Parietal lobe (tissue), 2 donors: ENCODE measurements at places on chromosomes 13 and 19. TPM values are rescaled to one million over a fixed set of nuclear protein-coding genes. Genes with fewer than 3 reads are reported as not detected.

The FXYD5 gene
- total RNA-seq = not detected

The PCDH17 gene
- 58.2 TPM for total RNA-seq

The NKG7 gene
- total RNA-seq = 0.63 TPM

The CFAP97D2 gene
- total RNA-seq = not detected

The ZNF791 gene
- 29.1 TPM for total RNA-seq

The ZGLP1 gene
- total RNA-seq = 5.9 TPM

The DCT gene
- 0.63 TPM for total RNA-seq

The B3GNT3 gene
- not detected for total RNA-seq
